Foreskin keratinocyte (primary cell): ENCODE measurements at places on chromosomes 16 and 17. TPM values are rescaled to one million over a fixed set of nuclear protein-coding genes. Genes with fewer than 3 reads are reported as not detected.

DNA sequence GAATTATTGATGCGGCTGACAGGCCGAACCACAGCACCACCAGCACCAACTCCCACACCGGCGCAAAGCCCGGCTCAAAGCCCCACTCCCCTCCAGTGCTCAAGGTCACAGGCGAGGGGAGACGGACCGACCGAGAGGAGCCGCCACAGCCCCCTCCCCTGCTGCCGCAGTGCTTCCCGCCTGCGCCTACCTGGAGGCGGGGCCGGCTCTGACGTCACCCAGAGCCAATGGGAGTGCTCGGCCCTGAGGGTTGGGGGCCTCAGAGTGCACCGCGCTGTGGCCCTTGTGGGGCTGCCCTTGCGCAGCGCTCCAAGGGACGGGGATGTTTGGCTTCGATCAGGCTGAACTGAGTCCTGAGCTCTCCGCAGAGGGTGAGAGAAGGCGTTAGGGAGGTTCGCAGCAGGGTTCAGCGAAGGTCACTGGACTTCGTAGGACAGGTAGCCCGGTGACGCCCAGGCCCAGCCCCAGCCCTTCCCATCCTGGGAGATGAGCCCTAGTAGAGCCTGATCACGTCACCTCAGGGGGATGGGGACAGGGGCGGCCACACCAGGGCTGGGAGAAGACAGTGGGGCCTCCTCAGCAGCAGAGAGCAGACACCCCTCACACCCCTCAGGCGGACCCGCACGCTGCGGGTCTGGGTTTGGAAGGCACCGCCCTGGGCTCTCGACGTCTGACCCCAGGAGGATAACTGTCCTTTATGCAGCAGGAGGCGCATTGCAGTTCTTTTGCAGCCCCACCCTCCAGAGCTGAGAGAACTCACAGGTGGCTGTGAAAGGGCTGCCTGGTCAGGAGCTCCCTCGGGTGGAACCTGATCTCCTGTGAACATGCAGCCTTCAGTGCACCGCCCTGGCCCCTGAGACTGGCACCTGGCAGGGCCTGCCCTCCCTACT, 1.5 kb downstream of the NDRG4 start:
- no peak for DNase-seq

DNA sequence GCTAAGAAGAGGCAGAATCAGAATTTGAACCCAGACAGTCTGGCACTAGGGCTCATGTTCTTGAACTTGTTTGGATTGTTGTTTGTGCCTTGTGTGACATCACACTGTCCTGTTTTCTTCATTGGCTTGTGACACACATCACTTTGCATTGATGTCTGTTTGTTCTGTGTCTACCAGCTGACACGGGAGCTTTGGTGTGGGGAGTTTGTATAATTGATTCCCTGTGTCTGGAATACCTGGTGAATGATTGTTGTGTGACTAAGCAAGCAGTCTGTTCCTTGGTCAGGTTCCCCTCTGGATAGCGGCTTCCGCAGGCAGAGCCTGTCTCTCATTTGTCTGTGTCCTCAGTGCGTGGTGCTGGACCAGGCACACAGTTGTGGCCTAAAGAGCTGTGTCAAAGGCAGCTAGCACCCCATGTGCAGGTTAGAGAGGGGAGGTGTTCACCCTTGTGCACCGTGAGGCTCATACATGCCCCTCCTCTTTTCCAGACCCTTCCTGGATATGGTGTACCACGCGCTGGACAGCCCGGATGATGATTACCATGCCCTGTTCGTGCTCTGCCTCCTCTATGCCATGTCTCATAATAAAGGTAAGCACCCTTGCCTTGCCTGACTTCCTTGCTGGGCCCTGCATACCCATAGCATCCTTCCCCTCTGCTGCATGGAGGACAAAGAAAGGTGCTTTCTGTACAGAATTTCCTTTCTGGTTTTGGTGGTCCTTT, 80.1 kb downstream of the CLEC16A start:
- peak; percentile 71 for DNase-seq

DNA sequence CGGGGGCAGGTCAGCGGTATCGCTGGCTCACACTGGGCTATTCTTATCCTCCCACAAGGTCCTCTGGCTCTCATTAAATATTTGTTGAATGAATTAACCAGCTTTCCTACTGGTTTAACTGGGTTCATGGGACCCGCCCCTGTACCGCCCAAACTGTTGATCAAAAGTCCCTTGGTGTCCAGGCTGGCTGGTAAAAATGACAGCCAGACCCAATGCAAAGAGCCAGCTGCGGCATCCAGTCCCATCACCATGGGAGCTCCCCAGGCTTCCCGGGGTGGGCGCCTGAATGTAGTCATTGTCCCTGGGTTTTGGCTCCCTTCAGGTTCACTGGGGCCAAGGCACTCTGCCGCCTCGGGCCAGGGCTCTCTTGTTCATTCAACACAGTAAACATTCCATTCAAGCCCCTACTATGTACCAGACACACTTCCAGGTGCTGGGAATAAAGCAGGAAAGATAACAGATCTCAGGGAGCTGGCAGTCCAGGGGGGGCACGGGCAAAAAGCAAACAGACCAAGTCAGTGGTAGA, 11.7 kb upstream of the ATP2C2 start:
- DNase-seq, result no peak

GRCh38 chr17:2853283-2854142, 57.3 kb downstream of the RAP1GAP2 start:
- peak; percentile 49 for DNase-seq

GRCh38 chr17:66397486-66397885, 95.1 kb downstream of the PRKCA start:
- no peak for DNase-seq

DNA sequence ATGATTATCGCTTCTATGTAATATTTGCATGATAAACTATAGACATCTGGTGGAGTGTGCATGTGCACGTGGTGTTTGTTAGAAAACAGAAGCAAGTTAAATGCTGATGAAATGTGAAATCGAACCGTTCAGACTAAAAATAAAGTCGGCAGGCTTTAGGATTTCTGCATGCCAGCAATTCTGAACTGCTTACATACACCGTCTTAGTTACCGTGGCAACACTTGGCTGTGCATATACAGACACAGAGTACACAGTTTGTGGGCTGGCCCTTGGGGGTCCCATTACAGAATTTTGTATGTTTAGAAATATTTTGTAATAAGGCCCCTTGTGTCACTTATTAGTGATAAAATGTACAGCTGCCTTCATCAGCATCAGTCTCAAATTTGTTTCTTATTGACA, 605.5 kb downstream of the RBFOX1 start:
- DNase-seq, result no peak

Gene TSNAXIP1
- 0.35 and 0.65 TPM in 2 replicates for total RNA-seq

GRCh38 chr17:38747463-38748148, 530 bp downstream of the PCGF2 start:
- DNase-seq, result no peak

DNA sequence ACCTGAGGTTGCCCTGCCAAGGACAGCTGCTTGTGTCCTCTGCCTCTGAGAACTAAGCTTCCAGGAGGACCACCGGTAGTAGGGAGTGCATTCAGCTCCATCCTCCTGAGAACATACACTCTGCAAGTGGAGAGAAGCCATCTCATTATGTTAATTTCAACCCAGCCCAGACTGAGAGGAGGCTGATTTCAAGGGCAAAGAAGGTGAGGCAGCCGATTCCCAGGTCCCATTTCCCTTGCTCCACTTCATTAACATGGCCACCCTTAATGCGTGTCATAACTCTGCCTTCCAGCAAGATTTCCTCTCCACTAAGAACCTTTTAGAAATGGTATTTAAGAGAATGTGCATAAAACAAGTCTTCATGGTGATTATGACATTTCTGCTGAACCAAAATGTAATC, 72.5 kb downstream of the CDH13 start:
- DNase-seq, result no peak

GRCh38 chr16:56554441-56554840, 10.4 kb upstream of the MT4 start:
- no peak for DNase-seq

- no peak for DNase-seq
Measured at GRCh38 chr17:75878174-75878998, at the start of gene TRIM47. TSS of gene TRIM47 (minus strand) at chr17:75878581. CDS start at chr17:75878548, 33 bp downstream.

- peak; percentile 44 for DNase-seq
Measured at GRCh38 chr16:50697881-50698767, 4.7 kb downstream of the NOD2 start.

GRCh38 chr16:50235581-50235980, 30.8 kb upstream of the ADCY7 start:
- DNase-seq, result peak; percentile 26

- peak; percentile 15 for DNase-seq
Measured at GRCh38 chr16:51152691-51153576, 1.9 kb upstream of the SALL1 start.

Gene CCL2
- 0.27 and 0.63 TPM in 2 replicates for total RNA-seq

GRCh38 chr17:17561408-17562145, 29.9 kb downstream of the PEMT start:
- no peak for DNase-seq
